Glutamatergic neuron (in vitro differentiated cells): ENCODE measurements at places on chromosomes 7 and 10.

- DNase-seq = no peak
These were observed 823.0 kb downstream of the REEP3 start for GRCh38 chr10:64344211-64344610.

- no peak for DNase-seq
These were observed 27.1 kb downstream of the TNRC18 start for GRCh38 chr7:5396542-5396941.

DNA sequence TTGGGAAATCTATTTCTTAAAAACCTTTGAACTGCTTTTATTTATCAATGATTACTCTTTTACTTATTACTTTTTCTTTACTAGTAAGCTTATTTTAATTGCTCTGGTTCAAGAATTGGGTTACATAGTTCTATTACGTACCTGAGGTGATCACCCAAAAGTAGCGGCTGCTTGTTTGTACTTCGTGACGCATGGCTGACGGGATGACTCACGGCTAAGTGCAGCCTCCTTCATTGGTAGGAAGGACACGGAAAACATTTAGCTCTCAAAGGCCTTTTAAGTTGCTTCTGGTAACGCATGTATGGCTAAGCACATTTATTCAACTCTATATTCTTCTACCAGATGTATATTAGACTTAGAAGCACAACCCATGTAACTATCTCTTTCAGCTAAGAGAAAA is 285.8 kb upstream of the SP4 start:
- no peak for DNase-seq

GRCh38 chr7:7812112-7812511 is 93.7 kb upstream of the RPA3 start:
- no peak for DNase-seq

- no peak for DNase-seq
These were observed 11.0 kb downstream of the PYROXD2 start for GRCh38 chr10:98403812-98404504.

DNA sequence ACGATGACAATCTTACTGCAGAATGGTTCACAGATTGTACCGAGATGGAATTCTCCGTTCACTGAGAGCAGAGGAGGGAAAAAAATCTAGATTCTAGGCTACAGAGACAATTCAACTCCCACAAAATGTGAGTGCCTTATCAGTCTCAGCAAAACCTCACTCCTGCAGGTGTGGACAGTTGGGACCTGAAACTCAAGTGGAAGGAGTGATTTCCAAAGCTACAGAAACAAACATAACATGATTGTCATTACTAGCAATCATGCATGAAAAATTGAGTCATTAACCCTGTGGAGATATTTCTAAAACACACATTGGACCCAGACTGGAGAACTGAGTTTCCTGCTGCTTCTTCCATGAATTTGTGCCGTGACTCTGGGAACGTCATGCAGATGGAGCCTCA is 70.3 kb downstream of the CALML3 start:
- DNase-seq = no peak
